Activated effector memory CD4-positive, alpha-beta T cell treated with anti-CD3 and anti-CD28 coated beads, Interleukin-2, amount 50 U/mL, for 16 hours (primary cell): ENCODE measurements at places on chromosomes 4 and X.

DNA sequence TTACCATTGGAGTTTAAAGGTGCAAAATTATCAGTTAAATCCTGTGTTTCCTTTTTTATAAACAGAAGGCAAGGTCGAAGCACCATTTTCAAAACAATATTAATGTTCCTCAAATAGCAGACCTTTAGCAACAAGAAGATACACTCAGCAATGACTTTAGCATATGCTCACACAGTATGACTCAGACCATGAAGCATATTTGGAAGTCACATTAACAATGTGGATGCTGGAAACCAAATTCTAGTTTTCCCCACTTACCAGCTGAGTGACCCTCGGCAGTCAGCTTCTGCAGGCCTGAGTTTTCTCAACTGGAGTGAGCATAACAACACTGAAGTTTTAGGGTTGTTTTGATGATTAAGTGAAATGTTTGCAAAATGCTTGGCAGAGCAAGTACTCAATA is 130.5 kb downstream of the ANK2 start:
- no peak for DNase-seq

DNA sequence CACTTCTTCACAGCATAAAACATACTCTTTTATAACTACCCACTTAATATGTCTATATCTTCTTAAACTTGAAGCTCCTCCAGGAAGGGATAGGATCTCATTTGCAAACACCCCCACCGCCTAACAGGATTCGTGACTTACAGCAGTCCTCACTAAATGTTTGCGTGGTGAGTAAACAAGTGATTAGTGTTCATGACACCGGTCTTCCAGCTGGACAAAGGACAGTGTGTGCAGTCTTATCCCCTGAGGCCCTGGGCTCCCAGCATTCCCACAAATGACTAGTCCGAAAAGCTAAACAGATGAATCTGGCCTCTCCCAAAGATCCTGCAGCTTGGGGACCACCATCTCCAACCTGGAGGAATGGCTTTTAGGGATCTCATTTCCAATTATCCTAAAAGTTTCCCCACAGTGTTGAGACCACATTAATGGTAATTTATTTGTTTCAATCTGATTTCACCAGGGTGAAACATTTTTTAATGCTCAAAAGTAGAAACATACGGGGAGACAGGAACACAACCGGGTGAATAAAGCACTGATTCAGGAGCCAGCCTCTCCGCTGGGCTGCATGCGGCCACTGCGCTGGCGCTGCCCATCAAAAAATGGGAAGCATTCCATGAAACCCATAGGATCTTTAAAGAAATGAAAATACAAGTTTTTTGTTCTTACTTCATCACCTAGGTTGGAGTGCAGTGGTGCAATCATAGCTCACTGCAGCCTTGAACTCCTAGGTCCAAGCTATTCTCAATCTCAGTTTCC is 69.2 kb downstream of the HADH start:
- DNase-seq = no peak

DNA sequence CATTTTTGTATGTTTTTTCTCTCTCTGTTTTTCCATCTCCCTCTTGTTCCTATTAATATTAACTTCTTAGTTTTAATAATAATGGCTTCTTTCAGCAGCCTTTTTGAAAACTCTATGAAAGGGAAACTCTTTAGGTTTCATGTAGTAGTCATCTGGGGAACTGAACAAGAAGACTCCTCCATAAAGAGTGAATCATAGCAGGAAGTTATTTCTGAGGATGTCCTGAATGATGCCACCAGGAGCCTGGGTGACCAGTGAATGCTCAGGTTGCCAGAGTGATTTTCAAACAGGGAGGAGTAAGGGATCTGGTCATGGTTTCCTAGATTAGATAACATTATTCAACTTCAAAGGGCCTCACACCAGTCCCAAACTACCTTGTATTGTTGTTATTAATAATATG is 212.8 kb upstream of the PDE5A start:
- no peak for DNase-seq

DNA sequence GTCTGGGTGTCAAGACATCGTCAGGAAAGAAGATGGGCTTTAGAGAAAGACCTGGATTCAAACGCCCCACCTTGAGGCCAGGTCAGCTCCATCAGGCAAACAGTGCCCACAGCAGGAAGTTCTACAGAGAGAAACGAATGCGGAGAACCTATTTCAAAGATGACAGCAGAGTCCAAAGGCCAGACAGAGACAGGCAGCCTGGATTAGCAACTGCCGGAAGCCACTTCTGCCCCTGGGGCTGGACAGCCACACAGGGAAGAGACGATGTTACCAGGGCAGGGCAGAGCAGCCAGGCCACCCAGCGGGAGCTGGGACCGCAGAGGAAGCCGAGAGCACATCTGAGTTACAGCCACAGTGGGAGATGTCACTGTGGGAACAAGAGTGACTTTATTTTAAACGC is 1.2 kb downstream of the C4orf50 start:
- no peak for DNase-seq

- DNase-seq = no peak
Measured at GRCh38 chr4:44674471-44674870, 3.7 kb upstream of the GUF1 start.

- DNase-seq = no peak
Measured at GRCh38 chr4:22237846-22238494, 277.9 kb downstream of the ADGRA3 start.

GRCh38 chr4:106476741-106477140 is 108.2 kb upstream of the GIMD1 start:
- no peak for DNase-seq

DNA sequence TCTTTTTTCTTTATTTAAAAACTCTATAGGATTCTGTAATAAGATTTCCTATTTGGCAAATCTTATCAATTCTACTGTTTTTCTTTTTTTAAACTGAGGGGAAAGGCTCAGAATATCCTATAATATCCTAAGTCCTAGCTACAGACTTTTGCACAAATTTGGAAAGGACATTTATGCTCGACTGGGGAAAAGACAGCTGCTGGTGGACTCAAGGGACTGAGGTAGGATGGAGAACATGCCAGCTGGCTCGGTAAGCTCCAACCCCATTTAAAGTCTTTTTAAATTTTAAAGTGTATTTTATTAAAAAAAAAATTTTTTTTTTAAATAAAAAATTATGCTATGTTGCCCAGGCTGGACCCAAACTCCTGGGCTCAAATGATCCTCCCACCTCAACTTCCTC is 36.8 kb downstream of the BOD1L1 start:
- DNase-seq = no peak

DNA sequence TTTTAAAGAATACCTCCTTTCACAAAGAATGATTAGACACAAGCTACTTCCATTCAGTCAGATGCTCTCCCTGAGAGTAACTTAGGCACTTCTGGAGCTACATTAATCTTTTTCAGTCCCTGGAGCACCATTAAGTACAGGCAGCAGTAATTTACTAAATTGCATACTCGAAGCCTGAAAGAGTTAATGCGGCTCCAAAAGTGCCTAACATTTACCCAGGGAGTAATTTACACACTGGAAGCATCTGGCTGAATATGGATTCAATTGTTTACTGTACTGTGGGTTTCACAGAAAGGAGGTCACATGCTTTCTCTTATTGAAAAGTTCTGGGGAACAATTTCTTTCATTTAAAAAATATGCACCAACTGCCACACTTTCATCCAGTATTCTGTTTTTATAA is 260.8 kb upstream of the TENM3 start:
- DNase-seq = no peak

DNA sequence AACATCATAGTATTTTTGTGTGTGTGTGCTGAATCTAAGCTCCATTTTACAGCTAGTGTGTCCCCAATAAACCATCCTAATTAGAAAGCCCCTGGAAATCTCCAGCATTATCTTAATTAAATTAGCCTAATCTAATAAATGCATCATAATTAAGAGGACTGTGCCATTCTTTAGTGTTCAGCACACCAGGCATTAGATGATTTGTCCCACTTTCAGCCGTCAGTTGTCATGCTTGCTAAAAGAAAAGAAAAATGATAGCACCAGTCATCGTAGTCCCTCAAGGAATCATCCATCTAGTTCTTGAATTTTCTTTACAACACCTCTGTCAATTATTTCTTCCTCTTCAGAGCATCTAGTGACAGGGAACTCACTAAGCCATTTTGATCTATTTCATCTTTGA is 155.9 kb downstream of the PALLD start:
- no peak for DNase-seq

DNA sequence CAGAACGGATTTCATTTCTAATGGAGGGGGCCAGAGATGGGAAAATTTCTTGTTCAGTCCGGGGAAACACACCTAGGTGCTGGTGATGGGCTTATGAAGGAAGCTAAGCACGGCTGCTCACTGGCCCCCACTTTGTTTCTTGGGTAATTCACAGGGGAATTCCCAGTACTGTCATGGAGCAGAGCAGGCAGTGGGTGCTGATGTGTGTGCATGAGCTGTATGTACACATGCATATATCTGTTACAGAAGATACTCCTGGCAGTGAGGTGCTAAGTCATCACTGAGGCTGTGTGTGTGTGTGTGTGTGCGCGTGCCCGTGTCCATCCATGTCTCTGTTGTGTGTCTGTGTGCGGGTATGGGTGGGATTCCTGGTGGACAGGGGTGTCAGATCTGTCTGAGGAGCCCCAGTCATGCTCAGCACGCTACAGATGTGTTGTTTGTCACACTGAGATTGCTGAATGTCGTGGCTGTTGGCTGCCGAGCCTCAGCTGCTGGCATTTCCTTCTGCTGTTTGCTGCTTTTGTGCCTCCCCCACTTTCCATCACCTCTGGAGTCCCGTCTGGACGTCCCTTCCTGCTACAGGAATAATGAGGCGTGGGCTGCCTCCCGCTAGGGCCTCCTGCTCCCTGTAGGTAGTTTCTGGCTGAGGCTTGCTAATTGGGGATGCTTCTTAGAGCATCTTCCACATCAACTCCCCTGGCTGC is 53.3 kb downstream of the JADE1 start:
- DNase-seq = peak; percentile 81

DNA sequence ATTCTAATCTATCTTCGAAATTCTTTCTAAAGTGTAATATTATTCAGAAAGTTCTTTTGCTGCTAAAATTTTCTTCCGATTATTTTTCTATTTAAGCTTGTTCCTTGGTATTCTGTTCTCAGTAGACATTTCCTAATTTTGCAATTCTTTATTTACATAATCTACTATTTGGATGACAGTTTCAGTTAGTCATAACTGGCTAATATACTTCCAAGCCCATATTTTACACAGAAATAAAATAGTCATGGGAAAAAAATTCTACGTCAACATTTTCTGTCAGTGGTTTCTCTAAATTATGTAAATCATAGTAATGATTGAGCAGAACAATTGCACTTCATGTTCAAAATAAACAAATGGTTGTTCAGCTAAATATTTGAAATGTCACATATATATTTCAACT is 178.0 kb upstream of the ANKRD50 start:
- no peak for DNase-seq

- DNase-seq = peak; percentile 86
Measured at GRCh38 chrX:40539214-40540142, 41.3 kb upstream of the ATP6AP2 start.

- no peak for DNase-seq
Measured at GRCh38 chr4:146338512-146338911, 124.2 kb downstream of the REELD1 start.

DNA sequence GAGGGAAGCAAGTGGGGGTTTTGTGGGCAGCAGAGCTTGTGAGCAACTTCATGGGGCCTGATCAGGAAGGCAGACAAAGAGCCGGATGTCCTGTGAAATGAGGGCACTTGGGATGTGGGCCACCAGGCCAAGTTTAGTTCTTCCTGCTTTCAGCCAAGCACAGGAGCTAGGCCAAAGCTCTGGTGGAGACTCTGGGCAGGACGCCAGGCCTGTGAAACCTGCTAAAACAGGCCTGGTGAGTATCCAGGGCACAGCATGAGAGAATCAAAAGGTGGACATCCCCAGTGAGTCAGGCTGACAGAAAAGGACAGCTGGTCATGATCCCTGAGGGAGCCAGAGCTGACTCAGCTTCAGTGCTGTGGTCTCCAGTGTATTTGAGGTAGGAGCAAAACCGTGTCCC is 95.7 kb downstream of the NPNT start:
- no peak for DNase-seq

- peak; percentile 24 for DNase-seq
Measured at GRCh38 chr4:608236-608635, 17.1 kb upstream of the PDE6B start.

DNA sequence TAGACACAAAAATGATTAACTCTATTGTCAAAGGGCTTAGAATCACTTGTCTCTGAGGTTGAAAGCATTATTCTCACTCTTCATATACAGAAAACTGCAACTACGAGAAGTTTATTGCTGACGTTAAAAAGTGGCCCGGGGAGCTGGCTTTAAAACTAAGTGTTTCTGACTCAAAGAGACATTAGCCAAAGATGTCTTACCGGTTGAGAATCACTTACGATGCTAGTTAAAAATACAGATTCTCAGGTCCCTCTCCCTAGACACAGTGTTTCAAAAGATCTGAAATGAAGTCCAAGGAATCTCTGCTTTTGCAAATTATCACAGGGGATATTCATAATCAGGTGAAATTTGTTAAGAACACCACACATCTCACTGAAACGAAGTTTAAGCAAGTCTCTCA is 1.2 kb downstream of the GNPDA2 start:
- DNase-seq = no peak

DNA sequence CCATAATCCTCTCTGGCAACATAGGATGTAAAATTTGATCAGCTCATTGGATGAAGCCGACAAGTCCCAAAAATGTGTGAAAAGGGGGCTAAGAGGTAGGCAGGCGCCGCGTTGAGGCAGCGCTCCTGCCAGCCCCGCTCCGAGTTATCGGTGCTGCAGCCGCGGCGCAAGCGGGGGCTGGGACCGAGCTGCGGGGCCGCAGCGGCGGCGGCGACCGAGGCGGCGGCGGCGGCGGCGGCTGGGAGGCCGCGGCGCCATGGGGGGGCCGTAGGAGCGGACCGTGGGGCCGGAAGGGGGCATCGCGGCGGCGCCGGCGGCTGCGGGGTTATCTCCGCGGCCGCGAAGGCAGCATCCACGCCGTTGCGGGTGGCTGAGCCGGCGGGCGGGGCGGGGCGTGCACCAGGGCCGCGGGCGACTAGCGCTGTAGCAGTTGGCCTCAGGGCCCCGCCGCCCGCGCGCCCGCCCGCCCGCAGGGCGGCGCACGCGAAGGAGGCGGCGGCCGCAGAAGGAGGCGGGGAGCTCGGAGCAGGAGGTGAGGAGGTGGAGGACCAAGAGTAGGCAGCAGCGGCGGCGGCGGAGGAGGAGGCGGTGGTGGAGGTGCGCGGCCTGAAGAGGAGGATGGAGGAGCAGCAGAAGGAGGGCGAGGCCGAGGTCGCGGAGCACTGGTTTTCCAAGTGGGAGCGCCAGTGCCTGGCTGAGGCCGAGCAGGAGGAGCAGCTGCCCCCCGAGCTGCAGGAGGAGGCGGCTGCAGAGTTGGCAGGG is 126.0 kb upstream of the CXorf66 start:
- peak; percentile 69 for DNase-seq

DNA sequence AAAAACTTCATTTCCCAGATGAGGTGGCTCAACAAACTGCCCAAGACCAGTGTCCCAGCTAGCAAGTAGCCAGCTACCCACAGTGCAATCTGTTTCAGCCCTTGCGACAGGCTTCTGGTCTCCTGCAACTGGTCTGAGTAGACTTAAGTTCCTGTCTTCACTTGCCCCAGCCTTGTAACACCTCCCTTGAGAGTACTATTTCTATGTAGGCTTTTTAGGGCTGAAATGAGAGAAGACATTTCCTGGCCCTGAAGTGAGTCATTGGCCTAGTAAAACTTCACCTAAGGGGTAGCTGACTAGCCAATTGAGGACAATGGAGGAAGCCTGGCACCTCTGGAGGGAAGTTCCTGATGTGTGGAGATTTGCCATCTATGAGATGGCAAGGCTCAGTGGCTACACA is 80.1 kb upstream of the STIM2 start:
- no peak for DNase-seq
